Hematopoietic multipotent progenitor cell treated with erythropoietin and hydrocortisone succinate and interleukin-3 and kit ligand, for 15 days (in vitro differentiated cells): ENCODE measurements at places on chromosomes 16 and 17.
A peak's percentile ranks its signal among the peaks of the same experiment; 100 is the strongest.

- DNase-seq = no peak
Observed at GRCh38 chr17:11816409-11816808, 180.9 kb downstream of the ZNF18 start.

- no peak for DNase-seq
Observed at GRCh38 chr16:89452241-89452640, 38.1 kb downstream of the ANKRD11 start.

- DNase-seq = no peak
Observed at GRCh38 chr17:68319410-68320162, 28.3 kb downstream of the ARSG start.

DNA sequence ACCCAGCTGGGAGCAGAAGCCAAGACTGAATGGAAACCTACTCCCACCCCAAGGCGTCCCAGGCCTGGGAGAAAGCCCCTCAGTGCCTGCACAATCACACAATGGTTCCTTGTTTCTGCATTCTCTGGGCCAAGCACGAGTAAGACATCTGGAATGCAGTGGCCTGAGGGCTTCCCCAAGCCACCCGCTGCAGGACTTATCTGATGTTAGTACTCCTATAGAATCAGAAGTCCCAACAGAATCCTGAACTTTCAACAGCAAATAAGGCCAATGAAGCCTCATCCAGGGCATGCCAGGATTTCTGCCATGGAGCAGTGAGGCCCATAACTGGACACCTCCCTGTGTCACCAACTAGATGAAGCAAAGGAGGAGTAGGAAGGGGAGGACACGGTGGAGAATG is 28.6 kb downstream of the MYO18A start:
- DNase-seq = no peak

DNA sequence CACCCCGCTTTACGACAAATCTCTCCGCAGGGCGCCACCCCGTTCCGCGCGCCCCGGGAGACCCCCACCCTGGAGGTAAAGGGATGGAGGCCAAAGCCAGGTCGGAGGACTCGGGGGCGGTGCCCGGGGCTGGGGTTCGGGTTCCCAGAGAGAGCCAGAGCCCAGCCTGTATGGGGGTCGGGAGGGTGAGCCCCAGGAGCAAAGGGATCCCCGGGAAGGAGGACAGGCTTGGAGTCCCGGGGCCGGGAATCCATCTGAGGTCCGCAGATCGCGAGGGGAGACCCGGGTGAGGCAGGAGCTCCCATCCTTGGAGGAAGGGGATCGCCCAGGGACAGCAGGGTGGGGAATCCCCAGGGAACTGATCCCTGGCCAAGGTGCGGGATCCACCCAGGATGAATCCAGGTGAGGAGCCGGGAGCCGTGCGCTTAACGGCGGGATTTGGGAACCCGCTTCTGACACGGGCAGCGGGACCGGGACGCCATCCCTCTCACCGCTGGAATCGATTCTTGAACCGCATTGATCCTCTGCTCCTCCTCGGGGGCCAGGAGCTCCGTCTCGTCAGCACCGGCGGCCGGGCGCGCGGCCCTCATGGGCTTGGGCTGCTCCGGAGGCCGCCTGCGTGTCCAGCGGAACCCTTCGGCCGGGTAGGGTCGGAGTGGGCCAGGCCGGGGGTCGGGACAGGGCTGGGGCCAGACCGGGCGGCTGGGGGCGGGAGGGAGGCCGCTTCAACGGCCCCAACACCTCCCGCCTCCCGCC is at the start of gene MMD:
TSS of gene MMD (minus strand) at position 657 of the 756 bp plus-strand sequence. CDS start at position 517, 140 bp downstream.
- no peak for DNase-seq

GRCh38 chr17:46756081-46756735 is 62.3 kb downstream of the WNT3 start:
- no peak for DNase-seq

DNA sequence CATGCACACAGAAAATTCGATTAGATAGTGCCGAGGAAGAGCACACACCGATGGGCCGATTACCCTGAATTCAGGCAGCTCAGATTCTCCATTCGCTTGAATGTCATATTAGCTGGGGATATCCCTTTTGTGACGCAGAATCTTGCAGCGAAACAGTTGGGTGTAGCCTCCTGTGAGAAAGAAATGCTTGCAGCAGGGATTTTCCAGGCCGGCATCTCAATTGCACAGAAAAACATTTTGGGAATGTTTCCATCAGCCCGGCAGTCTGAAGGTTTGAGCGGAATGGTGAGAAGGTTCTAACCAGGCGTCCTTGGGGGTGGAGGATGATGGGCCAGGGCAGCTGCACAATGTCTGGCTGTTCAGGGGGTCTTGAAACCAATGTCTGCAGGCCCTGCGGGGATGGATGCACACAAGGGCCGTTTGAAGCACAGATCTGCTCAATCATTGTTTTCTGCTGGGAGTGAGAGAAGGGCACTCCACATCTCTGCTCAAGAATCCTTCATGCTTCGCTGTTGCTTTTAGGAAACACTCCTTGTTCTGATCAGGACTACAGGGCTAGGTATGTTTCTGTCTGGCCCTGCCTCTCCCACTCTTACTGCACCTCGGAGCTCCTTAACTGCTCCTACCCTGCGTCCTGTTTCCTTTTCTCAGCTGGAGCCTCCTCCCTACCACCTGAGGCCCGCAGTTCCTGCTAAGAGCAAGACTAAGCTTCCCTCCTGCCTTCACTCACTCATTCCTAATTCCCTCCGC is 94.6 kb downstream of the CMIP start:
- no peak for DNase-seq

DNA sequence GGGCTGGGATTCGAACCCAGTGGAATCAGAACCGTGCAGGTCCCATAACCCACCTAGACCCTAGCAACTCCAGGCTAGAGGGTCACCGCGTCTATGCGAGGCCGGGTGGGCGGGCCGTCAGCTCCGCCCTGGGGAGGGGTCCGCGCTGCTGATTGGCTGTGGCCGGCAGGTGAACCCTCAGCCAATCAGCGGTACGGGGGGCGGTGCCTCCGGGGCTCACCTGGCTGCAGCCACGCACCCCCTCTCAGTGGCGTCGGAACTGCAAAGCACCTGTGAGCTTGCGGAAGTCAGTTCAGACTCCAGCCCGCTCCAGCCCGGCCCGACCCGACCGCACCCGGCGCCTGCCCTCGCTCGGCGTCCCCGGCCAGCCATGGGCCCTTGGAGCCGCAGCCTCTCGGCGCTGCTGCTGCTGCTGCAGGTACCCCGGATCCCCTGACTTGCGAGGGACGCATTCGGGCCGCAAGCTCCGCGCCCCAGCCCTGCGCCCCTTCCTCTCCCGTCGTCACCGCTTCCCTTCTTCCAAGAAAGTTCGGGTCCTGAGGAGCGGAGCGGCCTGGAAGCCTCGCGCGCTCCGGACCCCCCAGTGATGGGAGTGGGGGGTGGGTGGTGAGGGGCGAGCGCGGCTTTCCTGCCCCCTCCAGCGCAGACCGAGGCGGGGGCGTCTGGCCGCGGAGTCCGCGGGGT is at the start of gene CDH1:
TSS of gene CDH1 (plus strand) at position 247 of the 684 bp plus-strand sequence. CDS start at position 371, 124 bp downstream.
- peak; percentile 60 for DNase-seq

- peak; percentile 86 for DNase-seq
Observed at GRCh38 chr16:168424-168823, 2.6 kb downstream of the HBM start.

DNA sequence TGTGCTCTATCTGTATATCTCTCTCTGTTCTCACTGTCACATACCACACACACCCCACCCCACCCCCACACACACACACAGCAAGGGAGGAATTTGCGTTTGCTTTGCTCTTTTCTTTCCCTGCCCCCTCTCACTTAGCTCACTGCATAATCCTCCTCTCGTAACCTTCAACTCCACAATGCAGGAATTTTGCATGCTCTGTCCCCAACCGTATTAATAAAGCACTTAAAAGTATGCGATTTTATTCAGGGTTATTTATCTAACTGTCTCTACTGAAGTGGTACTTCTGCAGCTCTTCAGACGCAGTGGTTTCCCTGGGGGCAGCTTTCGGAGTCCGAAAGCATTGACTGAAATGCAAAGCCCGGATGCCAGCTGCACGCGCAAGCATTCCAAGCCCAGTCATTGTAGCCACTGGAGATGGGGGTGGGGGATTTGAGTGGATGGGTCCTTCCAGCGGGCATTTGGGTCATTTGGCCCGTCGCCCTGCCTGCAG is 105.4 kb upstream of the RBFOX1 start:
- DNase-seq = no peak

- DNase-seq = no peak
Observed at GRCh38 chr17:35361027-35361426, 12.4 kb downstream of the SLFN11 start.

DNA sequence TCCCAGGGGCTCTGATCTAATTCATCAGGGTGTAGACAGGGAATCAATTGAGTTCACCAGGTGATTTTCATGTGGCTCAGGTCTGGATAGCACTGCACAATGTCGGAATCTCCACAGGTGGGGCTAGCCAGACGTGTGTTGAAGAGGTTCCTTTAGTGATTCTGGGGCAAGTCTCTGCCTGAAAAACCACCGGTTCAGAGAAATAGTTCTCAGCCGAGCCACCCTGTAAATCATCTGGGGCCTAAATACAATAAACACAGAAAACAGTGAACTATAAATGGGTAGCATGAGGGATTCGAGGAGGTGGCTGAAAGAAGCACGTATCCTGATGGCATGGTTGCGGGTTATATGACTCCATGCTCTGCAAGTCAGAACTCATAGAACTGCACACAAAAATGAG is 21.3 kb downstream of the ASPA start:
- DNase-seq = no peak

DNA sequence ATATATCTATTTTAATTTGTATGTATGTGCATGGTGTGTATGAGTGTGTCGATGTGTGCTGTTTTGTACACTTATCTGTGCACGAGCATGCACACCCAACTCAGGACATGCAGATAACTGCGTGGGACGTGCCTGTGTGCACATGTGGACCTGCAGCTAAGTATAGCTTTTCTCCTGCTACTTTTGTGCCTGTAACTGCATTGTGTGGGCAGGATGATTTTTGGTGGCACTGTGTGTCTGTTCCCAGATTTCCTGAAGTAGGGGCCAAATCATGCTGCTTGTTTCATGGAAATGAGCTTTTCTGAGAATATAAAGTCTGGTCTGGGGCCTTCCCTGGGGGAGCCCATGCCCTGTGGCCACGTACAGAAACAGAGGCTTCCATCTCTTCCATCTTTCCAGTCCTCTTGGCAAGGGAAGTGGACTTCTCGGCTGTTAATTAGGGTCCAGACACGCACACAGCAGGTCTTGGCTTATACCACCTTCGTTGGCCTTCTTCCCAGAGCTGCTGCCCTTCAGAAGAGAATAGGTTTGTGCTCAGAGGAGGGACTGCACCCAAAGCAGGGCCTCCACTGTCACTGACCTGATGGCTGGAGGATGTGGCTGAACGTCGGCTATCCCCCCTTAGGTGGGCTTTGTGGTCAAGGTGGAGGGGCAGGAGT is 30.2 kb downstream of the SPNS3 start:
- no peak for DNase-seq

GRCh38 chr17:61253937-61254574 is 145.6 kb upstream of the TBX2 start:
- no peak for DNase-seq

GRCh38 chr16:69490707-69491324 is 66.4 kb downstream of the CYB5B start:
- no peak for DNase-seq

DNA sequence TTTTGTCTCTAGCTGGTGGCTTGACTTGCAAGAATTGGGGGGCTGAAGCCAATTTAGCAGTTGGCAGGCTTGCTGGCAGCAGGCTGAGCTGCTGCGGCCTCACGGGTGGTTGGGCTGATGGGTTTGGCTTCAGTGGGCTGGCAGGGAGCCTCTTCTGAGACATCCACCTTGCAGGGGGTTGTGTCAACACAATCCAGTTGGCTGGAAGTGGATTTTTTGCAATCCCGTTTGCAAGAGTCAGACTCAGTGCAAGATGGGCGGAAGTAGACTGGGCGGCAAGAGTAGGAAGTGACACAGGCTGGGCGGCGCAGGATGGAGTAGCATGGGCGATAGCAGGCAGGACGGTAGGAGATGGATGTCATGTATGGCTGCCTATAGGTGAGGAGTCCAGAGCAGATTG is 1.5 kb downstream of the KRTAP16-1 start:
- DNase-seq = no peak

- no peak for DNase-seq
Observed at GRCh38 chr16:76573281-76573680, 296.1 kb downstream of the CNTNAP4 start.

GRCh38 chr16:983044-984030 is 1.8 kb downstream of the SOX8 start:
- no peak for DNase-seq

GRCh38 chr16:3792472-3793012 is 75.2 kb upstream of the TRAP1 start:
- no peak for DNase-seq

GRCh38 chr16:65662256-65662655 is 540.4 kb upstream of the CDH11 start:
- no peak for DNase-seq

DNA sequence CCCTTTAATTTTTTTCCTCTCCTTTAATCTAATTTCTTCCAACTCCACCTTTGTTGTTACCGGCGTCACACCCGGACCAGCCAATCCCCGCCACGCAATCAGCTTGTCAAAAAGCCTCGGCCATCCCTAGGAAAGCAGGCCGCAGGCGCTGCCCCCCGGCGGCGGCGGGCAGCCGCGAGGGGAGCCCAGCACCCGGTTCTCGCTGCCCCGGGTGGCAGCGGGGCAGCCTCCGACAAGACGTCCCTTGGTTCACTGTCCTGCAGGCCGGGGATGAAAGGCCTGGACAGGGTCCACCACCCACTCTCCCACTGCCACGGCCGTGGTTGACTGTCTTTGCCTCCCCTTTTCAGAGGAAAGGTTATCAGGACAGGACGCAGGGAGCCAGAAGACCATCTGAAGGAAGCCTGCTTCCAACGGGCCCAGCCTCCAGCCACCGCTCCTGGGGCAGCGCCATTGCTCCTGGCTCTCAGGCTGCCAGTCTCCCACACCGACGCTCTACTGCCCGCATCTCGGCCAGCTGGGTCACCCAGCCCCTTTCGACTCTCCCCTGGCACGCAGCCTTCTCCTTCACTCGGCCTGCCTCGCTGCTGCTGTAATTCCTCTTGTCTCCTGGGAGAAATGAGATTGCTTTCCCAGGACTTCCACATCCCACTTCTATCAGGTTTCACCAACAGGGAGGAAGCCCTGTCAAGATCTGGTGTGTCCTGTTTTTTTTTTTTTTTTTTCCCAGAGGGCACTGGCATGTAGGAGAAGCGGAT is 2.8 kb upstream of the UBTF start:
- DNase-seq = peak; percentile 87

DNA sequence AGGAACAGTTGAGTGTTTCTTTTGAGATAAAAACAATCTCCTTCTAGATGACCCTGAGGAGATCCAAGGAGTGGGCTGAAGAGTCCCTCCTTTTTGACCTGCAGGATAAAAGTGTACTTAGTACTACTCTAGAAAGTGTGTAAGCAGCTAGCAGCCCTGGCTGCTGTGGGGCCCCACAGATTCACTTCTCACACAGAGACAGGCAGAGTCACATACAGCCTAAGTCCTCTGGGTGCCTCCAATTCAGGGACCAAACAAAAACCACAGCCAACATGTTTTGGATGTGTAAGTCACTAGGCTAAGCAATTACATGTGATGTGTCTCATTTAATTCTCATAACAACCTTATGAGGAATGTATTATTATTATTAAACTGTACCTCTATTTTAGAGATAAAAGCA is 97.1 kb downstream of the TMEM100 start:
- no peak for DNase-seq
